ENCODE measurements at places on chromosomes 6 and 20. TPM values are rescaled to one million over a fixed set of nuclear protein-coding genes. Genes with fewer than 3 reads are reported as not detected.

IYD gene
- not detected for total RNA-seq

- H3K4me3 ChIP-seq, result no peak overlapping the region
- no peak overlapping the region for H3K27ac ChIP-seq
- H3K36me3 ChIP-seq, result no peaks in the 10 kb centered on the region
These were observed 22.6 kb upstream of the BTN3A2 start for GRCh38 chr6:26342106-26343004.

- no peaks in the 10 kb centered on the region for H3K36me3 ChIP-seq
- H3K4me3 ChIP-seq, result no peak overlapping the region
- H3K27me3 ChIP-seq, result no peaks in the 10 kb centered on the region
- H3K4me1 ChIP-seq, result no peaks in the 10 kb centered on the region
- DNase-seq, result no peak
- no peak overlapping the region for H3K27ac ChIP-seq
These were observed 64.9 kb downstream of the C6orf58 start for GRCh38 chr6:127641905-127642304.

DNA sequence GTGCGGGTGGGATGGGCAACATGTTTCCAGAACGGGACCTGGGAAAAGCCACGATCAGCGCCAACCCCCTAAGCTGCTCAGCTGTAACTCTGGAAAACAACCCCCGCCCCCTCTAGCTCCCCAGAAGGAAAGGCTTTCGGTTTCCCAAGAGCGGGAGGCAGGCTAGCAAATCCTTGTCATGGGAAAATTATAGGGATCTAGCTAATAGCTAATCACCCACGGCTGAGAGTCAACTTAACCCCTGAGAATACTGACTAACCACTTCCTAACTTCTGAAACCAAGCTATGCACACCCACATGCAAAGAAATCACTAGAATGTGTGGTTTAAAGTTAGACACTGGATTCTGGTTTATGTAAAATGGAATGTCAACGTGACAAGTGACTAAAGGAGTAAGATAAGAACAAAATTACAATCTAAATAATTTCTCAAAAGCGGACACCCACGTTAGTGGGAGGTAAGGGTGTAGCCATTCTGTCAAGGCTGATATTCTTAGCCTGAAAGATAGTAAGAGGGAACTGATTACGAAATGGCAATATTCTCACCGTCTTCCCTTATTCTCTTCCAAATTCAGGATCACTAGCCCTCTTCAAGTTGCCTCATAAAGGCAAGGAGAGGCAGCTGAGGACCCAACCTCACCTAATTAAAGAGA is 20.1 kb downstream of the JAG1 start:
- peaks cover 4% of the 10 kb centered on the region for H3K36me3 ChIP-seq
- peaks cover 97% of the 10 kb centered on the region for H3K4me1 ChIP-seq
- peak overlapping the region; percentile 64 for H3K27ac ChIP-seq
- DNase-seq, result peak; percentile 67
- no peak overlapping the region for H3K4me3 ChIP-seq
- H3K27me3 ChIP-seq, result no peaks in the 10 kb centered on the region

DNA sequence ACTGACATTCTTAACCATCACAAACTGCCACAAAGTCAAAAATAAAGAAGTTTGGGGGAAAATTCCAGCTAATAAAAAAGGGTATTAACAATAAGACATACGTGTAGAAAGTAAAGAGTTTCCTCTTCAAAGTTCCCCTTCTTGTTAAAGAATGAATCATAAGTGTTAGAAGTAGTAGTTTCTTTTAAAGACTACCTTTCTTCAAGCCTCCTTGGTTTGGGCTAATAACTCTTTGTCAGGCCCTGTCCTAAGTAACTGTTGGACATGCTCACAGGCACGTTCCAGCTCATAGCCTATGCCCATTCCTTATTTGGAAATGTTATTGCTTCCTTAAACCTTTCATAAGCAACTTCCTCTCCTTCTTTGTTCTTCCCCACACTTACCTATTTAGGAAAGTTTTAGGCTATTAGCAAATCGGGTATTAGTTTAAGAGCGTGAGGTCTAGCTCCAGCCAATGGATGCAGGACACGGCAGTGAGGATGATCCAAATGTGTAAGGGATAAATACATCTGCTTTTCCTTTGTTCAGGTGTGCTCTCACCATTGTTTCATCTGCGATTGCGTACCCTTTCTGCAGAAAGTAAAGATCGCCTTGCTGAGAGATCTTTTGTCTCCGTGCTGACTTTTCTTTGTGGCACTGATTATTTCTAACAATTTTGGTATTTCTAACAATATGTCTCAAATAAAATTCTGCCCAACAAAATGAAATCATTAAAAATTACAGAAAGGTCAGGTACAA is 64.9 kb downstream of the CHD6 start:
- H3K27me3 ChIP-seq, result no peaks in the 10 kb centered on the region
- DNase-seq, result no peak
- H3K27ac ChIP-seq, result no peak overlapping the region
- H3K4me3 ChIP-seq, result no peak overlapping the region

DNA sequence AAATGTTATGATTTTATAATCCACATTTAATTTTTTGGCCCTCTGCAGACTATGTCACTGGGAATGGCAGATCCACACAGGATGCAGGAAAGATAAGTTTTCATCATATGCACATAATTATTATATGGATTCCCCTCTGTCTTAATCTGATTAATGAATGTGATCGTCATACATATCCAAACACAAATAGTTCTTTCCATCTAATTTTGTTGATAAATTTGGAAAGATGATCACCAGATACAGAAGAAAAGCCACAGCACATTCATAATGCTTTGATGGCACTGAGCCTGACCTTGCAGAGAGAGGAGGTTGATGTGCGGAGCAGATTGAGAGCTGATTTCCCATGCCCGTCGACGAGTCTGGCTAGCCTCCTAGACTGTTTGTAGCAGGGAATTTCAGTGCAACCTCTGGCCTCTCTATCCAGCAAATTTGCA is 471.5 kb downstream of the EPM2A start:
- no peaks in the 10 kb centered on the region for H3K36me3 ChIP-seq
- no peak overlapping the region for H3K4me3 ChIP-seq
- H3K4me1 ChIP-seq, result no peaks in the 10 kb centered on the region
- no peaks in the 10 kb centered on the region for H3K27me3 ChIP-seq
- H3K27ac ChIP-seq, result no peak overlapping the region

- H3K4me3 ChIP-seq, result no peak overlapping the region
- no peak overlapping the region for H3K27ac ChIP-seq
- H3K4me1 ChIP-seq, result peaks cover 35% of the 10 kb centered on the region
These were observed 37.9 kb downstream of the KCNB1 start for GRCh38 chr20:49444553-49444990.

Data from heart left ventricle (tissue), 16 donors.